ENCODE measurements at places on chromosomes 6 and 20.

DNA sequence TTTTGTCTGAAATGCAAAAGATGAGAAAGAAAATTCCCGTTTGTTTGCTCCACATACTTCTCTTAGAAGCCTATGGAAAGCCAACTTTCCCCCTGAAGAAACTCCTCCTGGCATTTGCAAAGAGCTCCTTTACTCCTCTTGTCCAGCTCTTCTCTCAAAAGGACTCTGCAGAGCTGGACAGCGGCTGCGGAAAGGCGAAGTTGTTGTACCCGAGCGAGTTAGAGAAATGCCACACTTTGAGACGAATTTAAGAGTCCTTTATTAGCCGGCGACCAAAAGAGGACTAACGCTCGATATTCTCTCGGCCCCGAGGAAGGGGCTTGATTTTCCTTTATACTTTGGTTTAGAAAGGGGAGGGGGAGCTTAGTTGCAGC is 157.8 kb downstream of the TRIM27 start:
- no peak for DNase-seq

GRCh38 chr6:162533009-162533400 is 194.6 kb downstream of the PRKN start:
- no peak for DNase-seq

GRCh38 chr6:106446287-106446885 is 85.9 kb downstream of the CRYBG1 start:
- peak; percentile 28 for DNase-seq

DNA sequence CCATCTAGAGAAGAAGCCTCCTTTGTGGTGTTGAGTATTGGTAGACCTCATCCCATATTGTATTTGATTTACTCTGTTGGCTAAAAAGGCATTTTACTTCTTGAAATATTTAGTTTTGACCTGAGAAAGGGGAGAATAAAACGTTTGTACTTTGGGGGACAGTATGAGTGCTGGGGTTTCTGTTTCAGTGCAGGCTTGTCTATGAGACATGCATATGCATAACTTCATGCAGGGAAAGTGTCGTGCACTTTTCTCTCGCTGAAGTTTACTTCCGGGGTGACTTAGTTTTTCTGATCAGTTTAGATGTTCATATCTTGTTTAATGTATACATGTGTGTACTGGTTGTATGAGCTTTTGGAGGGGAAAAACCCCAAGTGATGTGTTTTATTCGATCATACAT is 59.5 kb downstream of the UTRN start:
- DNase-seq, result no peak

DNA sequence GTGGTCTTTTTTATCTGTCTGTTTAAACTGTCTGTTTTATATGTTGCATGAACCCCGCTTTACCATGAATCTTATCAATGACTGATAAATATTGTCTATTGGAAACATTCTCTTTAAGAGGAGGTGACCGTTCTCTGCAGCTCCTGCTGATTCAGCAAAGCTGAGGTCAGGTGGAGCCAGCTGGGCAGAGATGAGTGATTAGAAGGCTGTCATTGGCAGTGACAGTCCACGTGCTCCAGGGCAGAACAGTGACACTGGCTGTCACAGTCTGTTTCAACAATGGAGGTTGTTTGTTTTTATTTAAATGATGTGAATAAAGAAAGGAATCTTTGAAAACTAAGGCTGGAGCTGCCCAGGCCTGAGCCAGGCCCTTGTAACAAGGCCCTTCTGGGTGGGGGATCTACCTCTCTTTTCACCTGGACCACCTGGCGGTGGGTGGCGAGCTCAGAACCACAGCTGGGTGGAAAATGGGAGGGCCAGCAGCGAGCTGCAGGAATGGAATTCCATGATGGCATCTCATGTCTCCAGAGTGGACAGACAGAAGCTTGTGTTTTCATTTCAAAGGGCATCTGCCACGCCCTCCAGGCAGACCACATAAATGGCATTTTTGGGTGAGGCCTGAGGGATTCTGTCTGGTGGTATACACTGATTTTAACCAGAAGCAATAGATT is 12.6 kb downstream of the SYNJ2 start:
- DNase-seq, result no peak
